LoVo (cell line): ENCODE measurements at places on chromosomes 3 and 15.
A peak's percentile ranks its signal among the peaks of the same experiment; 100 is the strongest.

- DNase-seq: no peak
Measured at GRCh38 chr3:121863801-121864200, 28.8 kb downstream of the EAF2 start.

DNA sequence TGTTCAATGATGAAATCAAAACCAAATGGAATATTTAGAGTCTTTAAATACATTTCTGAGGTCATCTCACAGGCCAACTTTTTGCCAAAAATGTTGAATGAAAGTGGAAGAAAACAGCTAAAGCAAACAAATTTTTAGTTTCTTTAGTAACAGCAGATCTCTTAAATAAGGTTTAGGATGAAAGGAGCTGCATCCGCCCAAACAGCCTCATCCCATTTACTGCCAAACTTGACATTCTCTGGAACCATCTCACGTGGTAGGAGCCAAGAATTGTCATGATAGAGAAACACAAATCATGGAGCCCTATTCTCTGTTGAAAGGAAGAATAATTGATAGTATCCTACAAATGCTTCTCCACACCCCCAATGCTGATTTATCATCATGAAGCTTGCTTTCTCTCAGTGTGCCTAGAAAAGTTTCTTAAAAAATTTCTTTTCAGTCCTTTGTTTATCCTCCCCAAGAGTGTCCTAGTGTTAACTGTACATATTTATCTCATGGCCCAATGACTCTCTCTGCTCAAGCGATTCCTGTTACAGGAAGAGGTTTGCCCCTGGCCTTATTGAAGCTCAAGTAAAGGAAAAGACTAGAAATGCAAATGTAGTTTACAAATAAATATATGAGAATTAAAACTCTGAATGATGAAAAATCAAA, 23.4 kb downstream of the SLC9A9 start:
- DNase-seq: no peak

- DNase-seq: no peak
Measured at GRCh38 chr3:155494332-155494731, 200.8 kb upstream of the STRIT1 start.

- no peak for DNase-seq
Measured at GRCh38 chr3:58577269-58577821, at the start of gene FAM107A. TSS of gene FAM107A (minus strand) at chr3:58577391. CDS start at chr3:58569860, 7,531 bp downstream.

DNA sequence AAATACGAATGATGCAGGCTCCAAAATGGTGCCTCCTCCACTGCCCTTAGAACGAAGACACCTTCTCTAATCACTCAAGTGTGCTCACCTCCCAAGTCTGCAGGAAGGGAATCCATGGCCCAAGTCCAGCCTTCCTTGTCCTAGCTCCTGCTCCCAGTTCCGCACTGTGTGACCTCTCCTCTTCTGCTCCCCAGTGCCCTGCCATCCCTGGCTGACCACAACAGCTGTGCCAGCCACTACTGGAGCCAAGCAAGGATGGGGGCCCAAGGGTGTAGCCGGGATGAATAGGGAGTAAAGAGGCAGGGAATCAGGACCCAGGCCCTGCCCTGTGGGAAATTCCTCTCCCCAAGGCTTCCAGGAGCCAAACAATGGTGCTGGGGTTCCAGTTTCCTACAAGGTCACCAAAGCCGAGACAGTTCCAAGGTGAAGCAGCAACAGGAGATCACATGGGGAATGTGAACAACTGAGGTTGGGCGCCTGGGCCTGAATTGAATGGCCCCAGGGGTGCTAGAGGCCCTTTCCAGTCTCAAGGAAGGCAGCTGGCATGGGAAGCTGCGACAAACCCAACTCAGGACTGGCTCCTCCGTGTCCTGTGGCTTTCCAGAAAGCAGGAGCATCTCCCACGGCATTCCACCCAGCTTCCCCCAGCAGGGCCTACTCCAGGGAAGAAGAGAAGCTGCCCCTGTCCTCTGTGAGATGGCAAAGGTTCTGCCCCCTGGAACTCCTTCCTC, 20.2 kb downstream of the SEMA7A start:
- DNase-seq: no peak

DNA sequence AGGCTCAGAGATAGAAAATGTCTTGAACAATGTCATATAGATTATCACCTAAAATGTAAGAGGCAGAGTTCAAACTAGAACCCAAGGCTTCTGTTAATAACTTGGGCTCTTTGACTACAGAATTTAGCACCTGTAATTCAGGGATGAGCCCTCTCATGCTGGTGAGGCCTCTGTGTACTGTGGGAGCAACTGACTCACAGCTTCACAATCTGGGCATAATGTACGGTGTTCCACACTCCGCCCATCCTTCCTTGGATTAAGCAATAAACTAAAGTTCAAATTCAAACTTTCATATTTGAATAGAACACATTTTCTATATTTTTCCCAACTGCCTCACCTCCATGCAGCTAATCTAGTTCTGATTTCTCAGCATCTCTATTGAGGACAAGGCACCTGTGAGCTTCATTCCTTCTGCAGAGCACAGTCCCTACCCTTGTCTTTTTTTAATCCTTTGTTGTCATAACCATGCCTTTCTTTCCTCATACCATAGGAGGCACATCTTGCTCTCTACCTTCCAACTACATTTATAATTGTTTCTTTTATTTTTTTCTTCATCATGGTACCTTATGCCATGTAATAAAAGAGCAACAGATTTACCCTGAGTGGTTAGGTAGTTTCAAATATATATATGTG, 392.1 kb downstream of the NLGN1 start:
- no peak for DNase-seq

GRCh38 chr3:12557473-12558100, 700 bp downstream of the MKRN2 start:
- DNase-seq: peak; percentile 12

GRCh38 chr3:8567784-8568575, 66.4 kb downstream of the LMCD1 start:
- no peak for DNase-seq

GRCh38 chr3:59266551-59266950, 216.7 kb upstream of the CFAP20DC start:
- DNase-seq: no peak

- no peak for DNase-seq
Measured at GRCh38 chr15:82570721-82571508, 30.7 kb upstream of the RPS17 start.

- DNase-seq: no peak
Measured at GRCh38 chr3:183506674-183507320, 48.7 kb downstream of the KLHL6 start.

DNA sequence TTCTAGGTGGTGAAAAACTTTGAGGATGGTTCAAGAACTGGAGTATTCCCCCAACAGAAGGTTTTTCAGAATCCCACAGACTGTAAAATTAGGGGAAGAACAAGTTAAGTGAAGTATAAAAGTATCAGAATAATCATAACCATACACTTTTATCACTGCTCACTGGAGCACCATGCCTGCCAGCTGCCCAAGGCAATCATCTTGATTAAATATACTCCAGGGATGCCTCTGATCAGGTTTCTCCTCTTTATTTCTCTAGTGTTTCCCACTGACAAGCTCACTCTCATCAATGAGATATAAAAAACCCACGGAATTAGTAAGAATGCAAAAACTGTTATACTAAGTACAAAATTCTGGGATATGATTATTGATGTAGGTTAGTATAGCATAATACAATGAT, 108.0 kb downstream of the STAG1 start:
- no peak for DNase-seq

DNA sequence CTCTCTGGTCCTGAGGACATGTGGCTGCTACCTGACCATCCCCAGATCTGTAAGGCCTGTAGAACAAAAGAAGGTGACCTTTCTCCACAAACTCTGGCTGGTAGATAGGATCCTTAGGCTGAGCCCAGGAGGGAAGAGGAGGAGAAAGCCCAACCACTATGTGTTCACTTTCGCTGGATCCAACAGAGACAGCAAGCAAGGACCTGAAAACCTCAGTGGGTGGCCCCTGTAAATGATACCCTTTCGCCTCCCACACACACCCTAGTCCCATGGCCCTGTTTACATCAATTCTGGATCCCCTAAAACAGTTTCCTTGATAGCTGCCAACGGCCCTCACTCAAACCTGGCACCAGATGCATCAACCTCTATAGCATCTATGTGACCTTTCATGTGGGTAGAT, 22.4 kb downstream of the CCDC12 start:
- DNase-seq: no peak

- no peak for DNase-seq
Measured at GRCh38 chr15:69704229-69704628, 251.6 kb downstream of the RPLP1 start.

DNA sequence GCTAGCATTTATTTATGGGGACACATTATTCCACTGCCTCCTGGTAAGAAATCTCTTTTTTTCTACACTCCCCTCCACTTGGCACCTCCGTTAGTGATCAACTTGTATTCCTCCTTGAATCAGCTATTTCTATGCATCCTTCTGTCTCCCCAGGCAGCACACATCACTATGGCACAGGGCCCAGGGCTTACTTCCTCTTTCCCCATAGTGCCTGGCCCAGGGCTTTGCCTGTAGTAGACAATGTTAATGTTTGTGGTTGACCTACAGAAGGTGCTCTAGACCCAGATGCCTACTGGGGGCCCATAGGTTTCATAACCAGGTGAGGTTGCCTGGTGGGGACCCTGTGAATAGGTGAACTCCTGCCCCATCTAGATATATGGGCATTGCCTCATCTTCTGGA, 44.9 kb downstream of the EPHB1 start:
- no peak for DNase-seq

- DNase-seq: peak; percentile 73
Measured at GRCh38 chr3:138774529-138775253, 60.0 kb downstream of the PIK3CB start.

DNA sequence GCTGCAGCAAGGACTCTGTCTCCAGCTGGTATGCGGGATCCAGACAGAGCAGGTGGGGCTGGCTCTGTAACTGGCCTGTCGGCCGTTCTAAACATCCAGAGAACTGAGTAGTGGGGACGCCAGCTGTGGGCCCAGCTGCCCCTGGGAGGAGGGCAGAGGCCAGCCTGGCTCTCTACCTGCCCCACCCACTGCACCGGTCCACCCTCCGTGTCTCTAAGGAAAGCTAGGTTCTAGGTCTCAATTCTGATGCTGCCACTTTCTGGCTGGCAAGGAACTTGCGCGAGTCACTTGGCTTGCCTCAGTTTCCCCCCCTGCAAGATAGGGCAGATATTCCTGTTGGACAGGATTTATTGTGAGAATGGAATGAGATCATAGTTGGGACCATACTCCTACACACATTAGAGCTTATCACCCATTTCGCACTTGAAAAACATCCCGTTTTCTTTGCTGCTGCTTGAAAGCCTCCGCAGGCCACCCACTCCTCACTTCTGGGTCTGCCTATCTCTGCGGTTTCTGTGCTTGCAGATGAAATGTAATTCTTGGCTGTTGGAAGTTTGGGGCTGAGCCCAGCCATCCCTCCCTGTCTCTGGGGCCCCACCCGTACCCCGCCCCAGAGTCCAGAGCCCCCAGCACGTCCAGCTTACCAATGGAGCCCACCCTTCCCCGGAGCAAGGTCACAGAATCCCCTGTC, 65.8 kb downstream of the IQSEC1 start:
- DNase-seq: no peak
